ENCODE measurements at places on chromosomes 3 and 15. TPM values are rescaled to one million over a fixed set of nuclear protein-coding genes. Genes with fewer than 3 reads are reported as not detected.
A peak's percentile ranks its signal among the peaks of the same experiment; 100 is the strongest.

SLC28A1 gene
- not detected for total RNA-seq

SKOR1 gene
- 0.05 TPM for total RNA-seq

GRCh38 chr15:44735482-44736180, 697 bp upstream of the TRIM69 start:
- H3K27ac ChIP-seq = peak overlapping the region; percentile 10
- peaks cover 20% of the 10 kb centered on the region for H3K4me1 ChIP-seq
- peaks cover 5% of the 10 kb centered on the region for H3K27me3 ChIP-seq
- no peak overlapping the region for H3K4me3 ChIP-seq
- no peaks in the 10 kb centered on the region for H3K36me3 ChIP-seq

DNA sequence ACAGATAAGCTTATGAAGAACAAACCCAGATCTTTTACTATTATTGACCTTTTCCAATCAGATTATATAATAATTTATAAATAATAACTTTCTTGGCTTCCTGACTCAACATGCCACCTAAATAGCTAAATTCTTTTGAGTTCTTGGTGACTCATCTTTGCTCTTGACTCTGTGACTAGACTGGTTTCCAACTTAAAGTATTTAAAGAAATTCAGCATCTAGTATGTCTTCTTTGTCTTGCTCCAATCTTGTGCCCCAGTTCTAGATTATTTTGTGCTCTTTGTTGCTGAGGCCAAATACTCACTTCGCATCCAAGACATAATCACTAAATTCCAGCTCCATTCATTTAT, 483.2 kb upstream of the TBL1XR1 start:
- peak; percentile 33 for DNase-seq
- H3K36me3 ChIP-seq = no peaks in the 10 kb centered on the region
- no peak overlapping the region for H3K27ac ChIP-seq
- no peak overlapping the region for H3K4me3 ChIP-seq
- peaks cover 35% of the 10 kb centered on the region for H3K4me1 ChIP-seq
- no peaks in the 10 kb centered on the region for H3K27me3 ChIP-seq

SIDT1 gene
- not detected for total RNA-seq

Data from HFFc6 (cell line).